Activated CD4-positive, alpha-beta T cell treated with anti-CD3 and anti-CD28 coated beads, Interleukin-2, amount 10 ng/mL, durations not matched to agents 24 days and 14 days (primary cell): ENCODE measurements at places on chromosomes 11 and 22. TPM values are rescaled to one million over a fixed set of nuclear protein-coding genes. Genes with fewer than 3 reads are reported as not detected.

DNA sequence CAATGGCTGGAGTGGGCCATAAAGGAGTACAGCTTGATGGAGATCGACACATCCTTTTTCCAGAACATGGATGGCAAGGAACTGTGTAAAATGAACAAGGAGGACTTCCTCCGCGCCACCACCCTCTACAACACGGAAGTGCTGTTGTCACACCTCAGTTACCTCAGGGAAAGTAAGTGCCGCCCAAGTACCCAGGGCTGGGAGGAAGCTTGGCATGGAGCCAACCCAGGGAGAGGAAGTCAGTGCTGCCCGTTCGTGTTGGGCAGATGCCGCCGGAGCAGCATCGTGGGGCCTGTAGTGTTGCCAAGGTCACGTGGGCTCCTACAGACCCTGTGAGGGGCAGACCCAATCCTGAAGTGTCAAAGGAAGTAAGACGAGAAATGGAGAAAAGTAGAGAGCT lies 78.9 kb downstream of the FLI1 start:
- peaks cover 73% of the 10 kb centered on the region for H3K36me3 ChIP-seq
- DNase-seq: peak; percentile 61
- H3K27ac ChIP-seq: peak overlapping the region; percentile 18
- peaks cover 21% of the 10 kb centered on the region for H3K4me1 ChIP-seq
- no peaks in the 10 kb centered on the region for H3K27me3 ChIP-seq
- H3K4me3 ChIP-seq: no peak overlapping the region

DNA sequence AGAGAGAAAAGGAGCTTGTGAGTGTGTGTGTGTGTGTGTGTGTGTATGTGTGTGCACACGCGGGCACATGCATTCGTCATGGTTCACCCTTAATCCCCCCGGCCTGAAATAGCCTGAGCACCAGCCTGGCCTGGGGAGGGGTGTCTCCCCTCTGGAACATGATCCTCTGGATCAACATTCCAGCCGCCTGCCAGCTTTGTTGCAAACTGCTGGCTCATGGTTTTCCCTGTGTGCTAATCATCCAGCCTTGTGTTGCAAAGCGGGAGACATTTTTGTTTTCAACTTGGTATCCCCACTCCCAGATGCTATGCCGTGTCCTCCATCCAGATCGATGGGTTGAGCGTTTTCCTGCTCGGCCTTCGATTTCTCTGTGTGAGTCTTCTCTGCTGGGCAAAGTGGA lies 94.3 kb downstream of the FEZ1 start:
- peaks cover 50% of the 10 kb centered on the region for H3K27me3 ChIP-seq
- H3K27ac ChIP-seq: no peak overlapping the region
- no peak overlapping the region for H3K4me3 ChIP-seq
- no peak for DNase-seq

GRCh38 chr11:117663821-117664220 lies 133.2 kb downstream of the DSCAML1 start:
- no peak for DNase-seq
- H3K4me1 ChIP-seq: no peaks in the 10 kb centered on the region

DNA sequence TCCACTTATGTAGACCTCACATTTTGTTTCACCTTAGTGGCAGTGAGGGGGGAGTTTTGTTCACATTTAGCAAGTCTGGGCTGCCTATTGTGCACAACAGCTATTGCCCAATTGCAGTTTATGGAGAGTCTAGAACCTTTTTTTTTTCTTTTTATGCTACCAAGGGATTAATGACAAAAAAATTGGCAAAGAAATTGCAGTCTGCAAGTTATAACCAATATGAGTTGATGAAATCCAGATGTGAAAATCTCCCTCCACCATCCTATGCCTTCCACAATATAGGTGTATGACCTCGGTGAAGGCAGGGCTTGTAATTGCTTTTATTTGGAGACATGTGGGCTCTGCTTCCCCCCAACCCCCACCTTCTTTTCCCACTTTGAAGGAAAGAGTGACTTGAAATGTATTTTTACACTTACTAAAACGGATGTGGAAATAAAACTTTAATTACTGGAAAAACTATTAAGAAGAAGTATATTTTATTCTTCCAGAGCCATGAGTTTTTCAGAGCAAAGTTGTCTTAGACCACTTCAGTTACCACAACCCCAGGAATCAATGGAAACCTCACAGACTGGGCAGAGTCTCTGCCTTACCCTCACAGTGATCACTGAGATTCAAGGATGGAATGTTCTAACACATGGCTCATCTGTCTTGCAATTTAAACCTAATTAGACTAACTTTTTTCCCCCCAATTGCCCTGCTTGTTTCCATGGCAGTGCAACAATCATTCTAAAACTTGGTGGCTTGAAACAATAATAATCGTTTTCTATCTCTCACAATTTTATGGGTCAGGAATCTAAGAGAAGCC lies 120.8 kb upstream of the SLC5A12 start:
- no peaks in the 10 kb centered on the region for H3K4me1 ChIP-seq
- H3K27me3 ChIP-seq: no peaks in the 10 kb centered on the region
- H3K36me3 ChIP-seq: no peaks in the 10 kb centered on the region
- no peak overlapping the region for H3K4me3 ChIP-seq

The EWSR1 gene
- total RNA-seq: 445 and 446 TPM in 2 replicates

The MRPL16 gene
- total RNA-seq: 96.8 and 97.4 TPM in 2 replicates

- no peaks in the 10 kb centered on the region for H3K4me1 ChIP-seq
- H3K27me3 ChIP-seq: peaks cover 12% of the 10 kb centered on the region
- H3K4me3 ChIP-seq: no peak overlapping the region
- no peak for DNase-seq
- no peaks in the 10 kb centered on the region for H3K36me3 ChIP-seq
These were observed 21.7 kb upstream of the PRDM10 start for GRCh38 chr11:130024361-130024760.

The P4HA3 gene
- total RNA-seq: not detected in 2 replicates

- no peak overlapping the region for H3K4me3 ChIP-seq
- H3K27me3 ChIP-seq: peaks cover 7% of the 10 kb centered on the region
- H3K27ac ChIP-seq: no peak overlapping the region
- no peaks in the 10 kb centered on the region for H3K4me1 ChIP-seq
- H3K36me3 ChIP-seq: no peaks in the 10 kb centered on the region
These were observed 76.4 kb downstream of the YAP1 start for GRCh38 chr11:102186551-102187191.

DNA sequence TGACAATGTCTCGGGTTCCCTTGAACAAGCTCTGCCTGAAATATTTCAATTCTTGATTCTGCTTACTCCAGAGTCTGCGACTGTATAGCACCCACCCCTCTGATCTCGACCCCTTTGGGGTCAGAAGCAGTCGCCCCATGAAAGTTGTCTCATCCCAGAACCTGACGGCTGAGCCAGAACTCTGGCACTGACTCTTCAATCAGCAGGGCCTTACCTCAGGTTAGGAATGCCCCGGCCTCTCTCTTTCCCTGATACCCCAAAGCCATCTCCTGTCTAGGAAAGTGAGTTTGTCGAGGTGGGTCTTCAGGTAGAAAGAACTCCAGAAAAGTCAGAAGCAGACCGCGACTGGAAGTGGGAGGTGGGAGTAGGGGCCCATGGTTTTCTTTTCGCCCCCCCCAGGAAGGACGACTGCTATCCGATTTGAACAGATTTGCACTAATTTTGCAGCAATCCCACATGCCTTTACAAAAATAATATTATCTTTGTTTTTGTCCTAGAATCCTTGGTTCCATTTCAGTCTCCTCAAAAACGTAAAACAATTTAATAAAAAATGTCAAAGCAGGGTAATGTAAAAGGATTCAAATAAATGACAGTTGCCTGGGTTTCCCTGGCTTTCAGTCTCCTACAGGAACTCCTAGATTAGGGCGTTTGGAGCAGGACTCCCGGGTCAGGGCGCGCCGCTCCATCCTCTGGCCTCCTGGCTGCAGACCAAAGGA lies 898 bp upstream of the ROBO3 start:
- no peaks in the 10 kb centered on the region for H3K36me3 ChIP-seq
- no peak for DNase-seq
- no peak overlapping the region for H3K4me3 ChIP-seq
- H3K27ac ChIP-seq: no peak overlapping the region
- H3K27me3 ChIP-seq: peaks cover 91% of the 10 kb centered on the region
- H3K4me1 ChIP-seq: peaks cover 8% of the 10 kb centered on the region

DNA sequence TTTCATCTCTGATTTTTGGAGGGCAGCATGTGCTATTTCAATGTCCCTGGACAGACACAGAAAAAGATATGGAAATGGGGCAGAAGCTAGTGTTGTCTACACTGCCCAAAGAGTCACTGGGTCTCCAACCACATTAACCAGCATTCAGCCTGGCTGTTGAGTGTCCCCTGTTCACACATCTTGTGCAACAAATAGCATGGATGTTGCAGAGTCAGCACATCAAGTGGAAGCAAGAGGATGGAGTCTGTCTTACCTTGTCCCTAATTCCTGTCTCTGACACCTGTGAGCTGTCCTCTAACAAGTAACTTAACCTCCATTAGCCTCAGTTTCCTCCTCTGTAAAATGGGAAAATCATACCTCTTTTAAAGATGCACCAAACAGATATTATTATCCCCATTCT lies 60.2 kb downstream of the RCN1 start:
- no peaks in the 10 kb centered on the region for H3K4me1 ChIP-seq
- no peak for DNase-seq
- no peaks in the 10 kb centered on the region for H3K36me3 ChIP-seq
- peaks cover 9% of the 10 kb centered on the region for H3K27me3 ChIP-seq
- no peak overlapping the region for H3K4me3 ChIP-seq

GRCh38 chr11:12411806-12412727 lies 34.7 kb downstream of the PARVA start:
- no peak overlapping the region for H3K4me3 ChIP-seq
- peaks cover 23% of the 10 kb centered on the region for H3K27me3 ChIP-seq
- H3K27ac ChIP-seq: no peak overlapping the region
- no peaks in the 10 kb centered on the region for H3K36me3 ChIP-seq
- DNase-seq: peak; percentile 70

GRCh38 chr11:16027621-16028020 lies 328.7 kb downstream of the SOX6 start:
- no peak overlapping the region for H3K27ac ChIP-seq
- H3K27me3 ChIP-seq: no peaks in the 10 kb centered on the region
- H3K4me3 ChIP-seq: no peak overlapping the region
- DNase-seq: no peak

- H3K36me3 ChIP-seq: no peaks in the 10 kb centered on the region
- no peaks in the 10 kb centered on the region for H3K4me1 ChIP-seq
- no peak overlapping the region for H3K4me3 ChIP-seq
- H3K27me3 ChIP-seq: peaks cover 9% of the 10 kb centered on the region
These were observed 28.6 kb downstream of the MS4A4E start for GRCh38 chr11:60214386-60214785.

DNA sequence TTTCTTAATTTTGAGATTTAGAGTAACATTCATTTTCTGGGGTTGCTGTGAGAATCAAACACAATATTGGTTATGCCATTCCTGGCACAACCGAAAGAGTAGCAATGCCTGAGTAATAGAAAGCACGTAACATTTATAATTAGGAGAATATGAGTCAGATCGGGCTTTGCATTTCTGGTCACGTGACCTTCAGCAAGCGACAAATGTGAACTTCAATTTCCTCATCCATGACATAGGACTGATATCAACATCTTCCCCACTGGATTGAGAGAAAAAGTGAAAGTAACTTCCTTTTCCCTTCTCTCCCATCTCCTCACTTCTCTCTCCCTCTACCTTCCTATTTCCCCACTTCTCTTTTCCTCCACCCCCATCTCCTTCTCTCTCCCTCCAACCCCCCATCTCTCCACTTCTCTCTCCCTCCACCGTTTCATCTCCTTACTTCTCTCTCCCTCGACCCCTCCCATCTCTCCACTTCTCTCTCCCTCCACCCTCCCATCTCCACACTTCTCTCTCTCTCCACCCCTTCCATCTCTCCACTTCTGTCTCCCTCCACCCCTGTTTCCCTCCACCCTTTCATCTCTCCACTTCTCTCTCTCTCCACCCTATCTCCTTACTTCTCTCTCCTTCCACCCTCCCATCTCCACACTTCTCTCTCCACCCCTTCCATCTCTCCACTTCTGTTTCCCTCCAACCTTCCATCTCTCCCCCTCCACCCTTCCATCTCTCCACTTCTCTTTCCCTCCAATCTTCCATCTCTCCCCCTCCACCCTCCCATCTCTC lies 33.5 kb upstream of the CAT start:
- H3K27ac ChIP-seq: no peak overlapping the region
- no peaks in the 10 kb centered on the region for H3K36me3 ChIP-seq
- H3K4me3 ChIP-seq: no peak overlapping the region
- H3K4me1 ChIP-seq: peaks cover 7% of the 10 kb centered on the region
- H3K27me3 ChIP-seq: peaks cover 25% of the 10 kb centered on the region

The MAP6 gene
- total RNA-seq: 0.09 and 0.14 TPM in 2 replicates

DNA sequence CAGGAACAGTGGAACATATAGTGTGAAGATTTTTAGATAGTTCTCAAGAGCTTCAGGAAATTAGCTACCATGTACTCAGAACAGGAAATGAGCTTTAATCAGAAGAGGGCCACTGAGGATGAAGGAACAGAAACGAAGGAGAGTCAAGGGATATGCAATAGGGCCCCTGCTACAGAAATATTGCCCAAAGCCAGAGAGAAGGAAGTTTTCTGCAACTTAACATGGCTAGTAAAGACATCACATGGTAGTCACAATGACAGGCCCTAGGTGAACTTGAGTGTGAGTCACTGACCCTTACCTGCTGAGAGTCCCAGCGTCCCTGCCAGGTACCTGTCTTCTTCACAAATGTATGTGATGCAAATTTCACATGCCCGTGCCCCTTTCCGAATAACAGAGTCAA lies 25.2 kb upstream of the CARD16 start:
- DNase-seq: no peak
- H3K27me3 ChIP-seq: peaks cover 2% of the 10 kb centered on the region
- no peak overlapping the region for H3K27ac ChIP-seq
- H3K4me3 ChIP-seq: peak overlapping the region; percentile 77
- no peaks in the 10 kb centered on the region for H3K36me3 ChIP-seq
- H3K4me1 ChIP-seq: peaks cover 18% of the 10 kb centered on the region

DNA sequence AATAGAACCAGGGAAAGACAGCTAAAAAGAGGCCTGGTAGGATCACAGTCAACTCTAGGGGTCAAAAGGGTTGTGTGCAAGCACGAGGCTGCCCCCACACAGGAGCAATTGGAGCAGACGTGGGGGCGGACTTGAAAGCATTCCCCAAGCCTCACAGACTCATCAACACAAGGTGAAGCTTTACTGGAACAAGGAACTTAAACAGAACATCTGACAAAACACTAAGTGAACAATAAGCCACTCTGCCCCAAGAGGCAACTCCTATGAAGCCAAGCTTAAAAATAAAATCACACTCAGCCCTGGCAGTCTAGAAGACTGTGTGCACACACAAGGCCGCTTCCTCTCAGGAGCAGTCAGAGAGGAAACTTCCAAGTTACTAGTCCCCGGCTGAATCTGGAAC lies 32.2 kb upstream of the TEAD1 start:
- H3K27ac ChIP-seq: no peak overlapping the region
- H3K27me3 ChIP-seq: no peaks in the 10 kb centered on the region
- H3K36me3 ChIP-seq: no peaks in the 10 kb centered on the region
- peak; percentile 34 for DNase-seq
- no peak overlapping the region for H3K4me3 ChIP-seq

The INPP5J gene
- 0.07 and 0.26 TPM in 2 replicates for total RNA-seq

- no peaks in the 10 kb centered on the region for H3K4me1 ChIP-seq
- no peak overlapping the region for H3K4me3 ChIP-seq
- peaks cover 8% of the 10 kb centered on the region for H3K27me3 ChIP-seq
These were observed 36.5 kb downstream of the POU2AF3 start for GRCh38 chr11:111334532-111335502.

GRCh38 chr11:22730319-22730718 lies 63.9 kb downstream of the GAS2 start:
- no peaks in the 10 kb centered on the region for H3K36me3 ChIP-seq
- DNase-seq: no peak
- H3K4me3 ChIP-seq: no peak overlapping the region
- H3K27me3 ChIP-seq: no peaks in the 10 kb centered on the region
- no peak overlapping the region for H3K27ac ChIP-seq

GRCh38 chr22:24236656-24237055 lies 8.2 kb downstream of the GGT5 start:
- no peaks in the 10 kb centered on the region for H3K27me3 ChIP-seq
- H3K36me3 ChIP-seq: no peaks in the 10 kb centered on the region
- no peak overlapping the region for H3K4me3 ChIP-seq
